ENCODE measurements at places on chromosomes 12 and 14.

DNA sequence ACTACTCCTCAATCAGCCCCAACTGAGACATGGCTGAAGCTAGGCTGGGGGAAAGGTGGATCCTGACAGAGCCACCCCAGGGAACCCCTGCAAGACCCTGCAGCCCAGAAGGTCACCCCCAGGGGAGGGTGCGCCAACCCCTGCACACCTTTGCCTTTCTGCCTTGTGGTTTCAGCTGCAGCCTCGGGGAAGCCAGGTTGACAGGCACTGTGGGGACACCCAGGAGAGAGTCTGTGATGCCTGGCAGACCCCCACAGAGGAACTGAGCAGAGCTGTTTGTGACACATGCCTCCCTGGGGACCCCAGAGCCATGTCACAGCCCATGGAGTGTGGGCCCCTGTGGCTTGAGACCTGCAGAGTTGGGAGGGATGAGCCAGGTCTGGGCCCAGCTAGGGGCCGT, 11.8 kb upstream of the HHIPL1 start:
- DNase-seq: no peak

DNA sequence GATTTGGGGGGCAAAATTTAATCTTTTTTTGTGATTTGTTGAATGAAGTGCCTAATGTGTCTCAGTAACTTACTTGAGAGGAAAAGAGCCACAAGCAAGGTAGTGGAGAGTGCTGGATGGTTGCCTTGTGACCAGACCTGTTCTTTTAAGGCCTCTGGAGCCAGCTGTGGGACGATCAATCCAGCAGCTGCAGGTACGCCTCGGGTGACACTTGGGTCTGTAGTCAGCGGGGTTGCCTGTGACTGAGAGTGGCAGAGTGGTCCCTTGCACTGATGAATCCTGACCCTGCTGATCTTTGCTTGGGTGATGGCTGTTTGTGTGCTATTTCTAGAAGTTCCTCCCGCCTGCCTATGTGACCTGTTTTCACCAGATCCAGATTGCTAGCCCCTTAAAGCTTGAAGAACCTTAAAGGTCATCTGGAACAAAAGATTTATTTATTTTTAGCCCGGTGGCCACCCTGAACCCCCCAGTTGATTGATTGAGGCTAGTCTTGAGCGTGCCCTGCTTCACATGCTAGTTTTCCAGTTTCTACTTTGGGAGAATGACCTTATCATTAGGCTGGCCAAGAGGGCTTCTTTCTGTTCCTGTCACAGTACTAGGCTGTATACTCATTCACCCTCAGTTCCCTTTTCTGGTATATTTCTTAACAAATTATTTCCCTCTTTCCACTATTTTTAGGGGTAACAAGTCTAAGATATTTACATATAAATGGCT, 23.2 kb downstream of the PRKCH start:
- DNase-seq: no peak

DNA sequence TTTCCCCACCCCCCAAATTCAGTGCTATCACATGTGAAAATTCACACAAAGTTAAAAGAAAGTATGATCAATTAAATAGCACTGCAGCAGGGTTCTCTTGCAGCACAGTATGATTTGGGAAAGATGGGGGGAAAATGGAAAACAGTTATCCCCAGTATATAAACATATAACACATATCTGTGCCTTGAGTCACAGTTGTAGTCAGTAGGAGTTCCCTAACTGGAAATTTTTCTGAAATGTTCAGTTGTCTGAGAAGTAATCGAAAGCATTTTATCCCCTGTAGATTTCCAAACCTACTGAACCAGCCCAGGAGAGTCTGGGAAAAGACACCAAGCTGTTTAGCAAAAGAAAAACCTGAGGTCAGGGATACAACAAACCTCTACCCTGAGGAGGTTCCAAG, 47.0 kb downstream of the C12orf50 start:
- no peak for DNase-seq

DNA sequence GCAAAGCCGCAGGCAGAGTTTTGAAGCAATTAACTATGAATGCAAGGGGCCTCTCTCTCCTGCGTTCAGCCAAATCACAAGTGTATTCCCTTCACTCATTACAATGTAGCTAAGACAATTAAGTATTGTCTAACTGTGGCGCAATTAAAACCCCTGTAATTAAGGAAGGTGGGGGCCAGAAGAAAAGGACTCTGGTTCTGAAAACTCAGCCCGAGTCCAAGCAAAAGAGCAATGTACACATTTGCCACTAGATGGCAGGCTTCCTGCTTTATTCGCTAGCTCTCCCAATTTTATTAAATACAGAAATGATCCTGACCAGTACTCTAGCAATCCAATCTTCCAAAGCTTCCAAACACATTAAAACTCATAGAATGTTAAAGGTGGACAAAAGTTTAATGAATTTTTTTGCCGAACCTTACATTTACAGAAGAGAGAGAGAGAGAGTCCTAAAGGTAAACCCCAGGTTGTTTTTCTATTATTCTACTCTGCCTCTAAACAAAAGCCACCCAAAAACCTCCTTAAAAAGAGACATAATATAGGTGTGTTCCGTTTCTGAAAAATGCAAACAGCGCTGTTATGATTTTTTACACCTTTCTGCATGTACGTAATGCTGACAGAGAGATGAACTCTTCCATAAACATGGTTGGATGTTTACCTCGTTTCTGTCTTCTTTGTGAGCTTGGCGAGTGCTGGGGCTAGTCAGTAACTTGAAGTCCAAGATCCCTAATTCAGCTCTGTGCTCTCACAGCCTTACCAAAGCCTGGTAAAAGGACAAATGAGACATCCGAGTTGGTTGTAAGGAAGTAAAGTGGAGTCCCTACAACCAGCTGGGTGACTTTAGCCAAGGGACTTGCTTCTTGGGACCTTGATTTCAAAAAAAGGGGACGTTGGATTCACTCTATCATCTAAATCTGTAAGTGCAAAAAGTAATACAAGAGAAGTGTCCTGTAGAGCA, 50.9 kb upstream of the VASH1 start:
- DNase-seq: peak; percentile 3

DNA sequence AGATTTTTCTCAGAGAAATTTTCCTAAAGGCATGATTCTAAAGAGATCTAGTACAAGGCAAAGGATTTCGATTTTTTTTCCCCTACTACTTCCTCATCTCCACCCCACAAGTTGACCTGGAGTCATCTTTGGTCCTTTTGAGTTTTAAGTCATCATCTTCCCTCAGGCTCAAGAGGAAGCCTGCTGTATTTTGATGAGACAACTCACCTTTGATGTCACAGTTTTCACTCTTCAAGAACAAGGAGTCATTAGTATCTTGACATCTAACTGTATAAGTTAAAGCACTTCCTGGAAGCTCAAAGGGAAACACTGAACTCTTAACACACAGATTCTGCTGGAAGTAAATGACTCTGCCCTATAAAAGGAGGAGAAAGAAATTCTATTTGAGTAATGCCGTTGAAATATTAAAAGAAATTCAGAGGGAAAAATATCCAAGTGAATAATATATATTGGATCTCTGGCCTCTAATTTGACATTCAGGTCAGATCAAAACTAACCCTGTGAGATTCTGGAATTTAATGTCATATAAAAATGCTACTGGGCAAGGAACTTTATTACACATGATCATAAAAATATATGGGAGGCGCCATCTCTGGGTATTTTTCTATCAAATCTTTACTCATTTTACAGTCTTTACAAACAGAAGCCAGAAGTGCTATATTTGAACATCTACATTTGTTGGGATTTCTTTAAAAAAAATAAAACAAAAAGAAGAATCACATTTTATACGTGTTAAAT, 435.0 kb downstream of the NRXN3 start:
- no peak for DNase-seq

DNA sequence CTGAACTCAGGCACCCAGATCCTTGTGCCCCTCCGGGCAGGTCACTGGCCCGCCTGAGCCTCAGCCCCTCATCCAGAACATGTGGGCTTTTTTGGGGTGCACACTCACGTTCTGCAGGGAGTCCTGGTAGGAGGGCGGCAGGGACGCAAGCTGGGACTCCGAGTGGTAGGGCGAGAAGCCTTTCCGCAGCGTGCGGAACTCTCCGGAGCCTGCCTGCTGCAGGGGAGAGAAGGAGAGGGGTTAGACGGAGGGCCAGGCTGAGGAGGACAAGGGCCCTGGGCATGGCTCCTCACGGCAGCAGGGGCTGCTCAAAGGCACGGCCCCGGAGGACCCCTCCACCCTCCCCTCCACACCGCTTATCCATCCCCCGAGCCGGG, 40.8 kb downstream of the CCNK start:
- DNase-seq: no peak

DNA sequence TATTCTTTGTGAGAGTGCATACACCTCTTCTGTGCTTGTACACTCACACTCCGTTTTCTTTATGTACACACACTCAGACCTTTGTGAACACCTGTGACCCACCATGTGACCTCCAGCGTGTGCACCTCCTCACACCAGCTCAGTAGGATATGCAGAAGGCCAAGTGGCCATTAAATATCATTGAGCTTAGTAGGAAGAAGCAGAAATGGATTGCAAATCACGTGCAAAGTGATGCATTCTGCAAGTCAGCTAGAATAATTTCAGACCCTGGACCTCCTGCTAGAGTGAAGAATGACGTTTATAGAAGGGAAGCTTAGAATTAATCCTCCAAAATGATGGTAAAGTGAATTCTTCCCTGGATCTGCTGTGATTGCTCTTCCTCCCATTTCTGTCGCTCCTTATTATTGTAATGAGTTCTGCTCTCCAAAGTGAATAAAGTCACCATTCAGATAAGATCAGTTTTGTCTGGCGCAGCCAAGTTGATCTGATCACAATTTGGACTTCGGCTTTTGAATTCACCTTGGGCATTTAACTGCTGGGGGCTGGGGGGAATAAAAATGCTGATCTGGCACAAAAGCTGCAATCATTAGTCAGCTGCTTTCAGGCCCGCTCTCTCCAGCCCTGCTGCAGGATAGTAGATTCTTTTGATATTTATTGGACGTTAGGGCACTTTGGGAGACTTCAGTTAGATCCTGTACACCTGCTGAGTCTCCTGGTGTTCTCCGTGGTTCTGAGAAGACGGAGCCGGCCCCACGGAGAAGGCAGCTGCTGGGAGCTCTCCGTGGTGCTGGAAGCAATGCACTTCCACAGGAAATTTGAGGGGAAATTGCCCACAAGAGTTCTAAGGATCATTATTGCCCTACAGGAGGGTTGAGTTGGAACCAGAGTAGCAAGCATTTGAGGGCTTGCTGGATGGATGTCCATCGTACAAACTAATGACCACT, 12.4 kb upstream of the NRXN3 start:
- DNase-seq: no peak

- DNase-seq: no peak
Observed at GRCh38 chr12:53489242-53489864, 9.9 kb downstream of the MAP3K12 start.

Measured in stimulated activated CD4-positive, alpha-beta T cell treated with anti-CD3 and anti-CD28 coated beads, TNF-alpha, amount 100 ng/mL, for 24 hours (primary cell).